Hematopoietic multipotent progenitor cell treated with erythropoietin and hydrocortisone succinate and interleukin-3 and kit ligand, for 17 days (in vitro differentiated cells): ENCODE measurements at places on chromosomes 12 and 14.

DNA sequence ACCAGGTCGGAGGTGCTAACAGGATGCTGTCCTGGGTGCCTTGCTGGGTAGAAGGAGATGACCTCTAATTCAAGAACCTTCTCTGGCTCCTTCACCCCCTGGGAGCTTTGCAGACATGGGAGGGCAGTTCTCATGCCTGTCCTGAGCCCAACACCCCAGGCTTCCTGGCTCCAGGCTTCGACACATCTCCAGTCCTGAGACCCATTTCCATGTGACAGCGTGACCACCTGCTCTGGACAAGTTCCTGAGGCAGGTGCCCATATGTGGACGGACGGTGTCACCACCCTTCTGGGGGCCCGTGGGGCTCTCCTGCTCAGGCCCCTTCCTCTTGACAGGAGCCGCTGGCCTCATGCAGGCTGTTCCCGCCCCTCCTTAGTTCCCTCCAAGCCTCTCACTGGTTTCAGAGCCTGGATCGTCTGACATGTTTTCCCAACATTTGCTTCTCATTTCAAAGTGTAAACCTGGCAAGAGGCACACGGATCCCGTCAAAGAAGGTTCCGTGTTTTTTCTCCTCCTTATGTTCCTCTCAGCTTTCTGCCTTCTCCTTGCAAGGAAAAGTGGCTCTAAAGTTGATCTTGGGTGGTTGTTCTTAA, 291.9 kb upstream of the RTL1 start:
- DNase-seq = no peak

DNA sequence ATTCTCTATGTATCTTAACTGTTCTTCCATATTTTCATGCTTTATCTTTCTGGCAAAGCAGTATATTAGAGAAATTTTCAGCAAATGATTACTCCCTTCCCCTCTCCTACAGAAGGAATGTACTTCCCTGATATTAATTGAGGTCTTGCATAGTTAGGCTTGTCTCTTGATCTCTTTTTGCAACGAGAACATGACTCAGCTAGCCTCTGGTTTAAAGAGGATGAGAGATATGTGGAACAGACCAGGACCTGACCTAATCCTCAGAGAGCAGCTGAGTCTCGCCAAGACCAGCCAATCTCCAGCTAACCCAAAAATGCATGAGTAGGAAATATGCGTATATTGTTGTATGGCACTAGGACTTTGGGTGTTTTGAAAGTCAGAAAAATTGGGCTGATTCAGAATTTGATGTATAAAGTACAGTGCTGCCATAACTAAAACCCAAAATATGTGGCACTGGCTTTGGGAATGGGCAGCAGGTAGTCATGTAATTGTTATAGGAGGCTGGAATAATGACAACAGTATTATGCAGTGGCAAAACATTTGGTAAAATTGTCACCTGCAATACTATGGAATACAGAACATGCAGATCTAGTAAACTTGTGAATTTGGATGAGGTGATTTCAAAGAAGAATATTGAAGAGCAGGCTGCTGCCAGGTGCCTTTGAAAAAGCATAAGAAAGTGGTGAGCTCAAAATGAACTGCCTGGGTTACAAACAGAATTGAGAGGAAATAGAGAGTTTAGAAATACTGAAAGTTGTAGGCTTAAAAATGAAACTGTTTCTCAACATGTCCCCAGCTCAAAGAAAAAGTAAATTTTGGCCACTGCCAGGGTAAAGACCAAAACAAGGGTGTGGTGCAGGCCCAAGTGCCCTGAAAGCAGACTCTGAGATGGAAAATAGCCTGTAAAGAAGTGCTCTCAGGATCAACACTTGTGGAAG, 9.3 kb upstream of the USP15 start:
- peak; percentile 91 for DNase-seq

- no peak for DNase-seq
Observed at GRCh38 chr14:67942080-67942710, 122.6 kb downstream of the RAD51B start.

DNA sequence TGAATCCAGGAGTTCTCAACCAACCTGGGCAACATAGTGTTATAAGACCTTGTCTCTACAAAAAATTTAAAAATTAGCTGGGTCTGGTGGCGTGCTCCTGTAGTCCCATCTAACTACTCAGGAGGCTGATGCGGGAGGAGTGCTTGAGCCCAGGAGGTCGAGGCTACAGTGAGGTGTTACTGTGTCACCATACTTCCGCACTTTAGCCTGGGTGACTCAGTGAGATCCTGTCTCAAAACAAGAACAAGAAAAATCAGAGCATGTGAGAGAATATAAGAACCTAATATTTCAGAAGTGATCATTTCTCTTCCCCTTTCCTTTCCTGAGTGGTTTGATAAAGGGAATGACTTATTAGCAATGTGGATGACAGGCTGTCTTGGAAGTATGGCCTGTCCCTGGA, 9.5 kb downstream of the TRAF3 start:
- no peak for DNase-seq

GRCh38 chr14:61196792-61197191, 84.3 kb downstream of the TMEM30B start:
- DNase-seq = no peak

GRCh38 chr12:103250487-103250886, 245.3 kb downstream of the C12orf42 start:
- DNase-seq = no peak
